ENCODE measurements at places on chromosomes 5 and 9. TPM values are rescaled to one million over a fixed set of nuclear protein-coding genes. Genes with fewer than 3 reads are reported as not detected.
A peak's percentile ranks its signal among the peaks of the same experiment; 100 is the strongest.

DNA sequence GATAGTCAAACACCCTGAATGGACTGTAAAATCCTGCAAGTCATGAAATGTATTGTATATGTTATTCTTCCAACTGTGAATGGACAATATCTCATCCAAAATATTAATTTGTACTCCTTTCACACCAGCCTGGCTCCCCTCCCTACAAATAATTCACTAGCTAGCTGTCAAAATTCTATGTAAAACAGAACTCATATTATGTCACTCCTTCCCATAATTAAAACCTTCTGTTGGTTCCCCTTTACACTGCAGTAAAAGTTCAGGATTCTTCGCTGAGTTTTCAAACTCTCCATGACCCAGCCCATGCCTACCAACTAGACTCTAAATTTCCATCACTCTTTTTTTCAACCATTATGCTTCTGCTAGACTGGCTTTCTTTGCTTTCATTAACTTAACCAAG, 857.1 kb downstream of the TAF11L14 start:
- no peak for ATAC-seq

DNA sequence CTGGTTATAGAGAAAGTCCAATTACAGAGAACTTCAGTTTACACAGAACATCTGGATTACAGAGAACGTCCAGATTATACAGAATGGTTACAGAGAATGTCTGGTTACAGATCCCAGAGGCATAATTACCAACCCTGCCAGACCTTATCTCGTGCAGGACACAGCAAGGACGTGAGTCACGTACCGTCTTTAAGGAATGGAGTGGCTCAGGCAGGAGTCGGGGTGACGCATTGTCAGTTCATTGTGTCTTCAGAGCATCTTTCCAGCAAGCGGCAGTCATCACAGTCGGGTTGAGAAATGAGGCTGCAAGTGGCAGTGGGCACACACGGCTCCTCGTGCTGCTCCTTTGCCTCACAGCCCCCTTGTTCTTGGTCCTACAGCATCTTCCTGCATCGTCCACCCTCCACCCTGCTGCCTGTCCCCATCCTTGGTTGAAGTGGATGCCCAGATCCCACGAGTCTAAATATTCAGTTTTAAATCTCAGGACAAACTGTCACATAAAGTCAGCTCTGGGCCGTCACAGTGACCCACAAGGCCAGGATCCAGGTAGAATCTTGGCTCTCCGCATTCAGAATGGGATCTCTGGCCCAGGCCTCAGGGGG, 30.0 kb upstream of the SLC6A19 start:
- ATAC-seq: no peak

- peak; percentile 23 for ATAC-seq
Measured at GRCh38 chr9:22009506-22009867, 382 bp upstream of the CDKN2B start.

GRCh38 chr5:112866739-112867138, 5.7 kb downstream of the SRP19 start:
- ATAC-seq: no peak

DNA sequence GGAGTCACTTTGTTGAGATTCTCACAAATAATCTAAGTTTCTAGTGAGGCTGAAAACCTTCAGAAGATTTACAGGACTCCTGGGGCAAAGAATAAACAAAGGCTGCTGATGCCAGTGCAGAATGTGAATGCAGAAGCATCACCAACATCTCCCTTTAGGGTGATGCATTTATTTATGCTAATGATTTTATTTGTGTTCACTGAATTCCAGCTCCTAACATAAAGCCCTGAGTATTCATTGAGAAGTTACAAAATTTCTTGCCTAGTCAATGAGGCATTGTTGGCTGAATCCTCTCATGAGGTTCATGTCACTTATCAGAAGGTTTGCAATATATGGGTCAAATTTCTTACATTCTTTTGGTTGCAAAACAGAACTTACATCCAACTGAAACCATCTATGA, 70.0 kb downstream of the GRIN3A start:
- ATAC-seq: no peak

- no peak for ATAC-seq
Measured at GRCh38 chr5:4374866-4375265, 765.3 kb upstream of the ADAMTS16 start.

DNA sequence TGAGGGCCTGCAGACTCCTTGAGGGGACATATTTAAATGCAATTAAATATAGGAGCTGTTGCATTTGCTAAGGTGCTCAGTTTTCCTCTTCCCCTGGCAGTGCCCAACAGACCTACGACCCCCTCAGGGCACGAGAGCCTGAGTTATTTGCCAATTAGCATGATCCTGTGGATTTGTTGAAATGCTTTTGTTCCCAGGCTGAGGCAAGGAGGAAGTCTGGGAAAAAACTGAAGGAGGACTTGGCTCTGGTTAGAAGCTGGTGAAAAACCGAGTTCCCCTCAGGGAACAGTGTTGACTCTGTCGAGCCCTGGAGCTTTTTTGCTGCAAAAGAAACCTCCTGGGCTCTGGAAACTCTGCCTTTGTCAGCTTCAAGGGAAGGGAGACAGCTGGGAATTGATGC, 103.6 kb upstream of the SHB start:
- ATAC-seq: no peak

DNA sequence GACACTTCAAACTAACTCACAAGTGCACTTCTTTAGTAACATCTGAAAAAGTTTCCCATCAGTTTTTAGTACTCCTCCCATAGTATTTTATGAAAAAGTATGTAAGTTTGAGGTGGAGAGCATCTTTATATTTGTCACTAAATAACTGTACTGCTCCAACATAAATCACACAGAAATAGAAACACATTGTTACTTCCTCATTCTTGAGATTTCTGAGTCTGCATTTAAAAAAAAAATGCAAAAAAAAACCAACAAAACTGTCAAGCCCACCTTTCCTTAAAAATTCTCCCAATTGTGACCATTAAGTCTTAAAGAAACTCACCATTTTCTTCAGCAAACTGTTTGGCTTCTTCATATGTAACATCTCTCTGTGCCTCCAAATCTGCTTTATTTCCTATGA, 18.7 kb downstream of the RAB14 start:
- no peak for ATAC-seq

DNA sequence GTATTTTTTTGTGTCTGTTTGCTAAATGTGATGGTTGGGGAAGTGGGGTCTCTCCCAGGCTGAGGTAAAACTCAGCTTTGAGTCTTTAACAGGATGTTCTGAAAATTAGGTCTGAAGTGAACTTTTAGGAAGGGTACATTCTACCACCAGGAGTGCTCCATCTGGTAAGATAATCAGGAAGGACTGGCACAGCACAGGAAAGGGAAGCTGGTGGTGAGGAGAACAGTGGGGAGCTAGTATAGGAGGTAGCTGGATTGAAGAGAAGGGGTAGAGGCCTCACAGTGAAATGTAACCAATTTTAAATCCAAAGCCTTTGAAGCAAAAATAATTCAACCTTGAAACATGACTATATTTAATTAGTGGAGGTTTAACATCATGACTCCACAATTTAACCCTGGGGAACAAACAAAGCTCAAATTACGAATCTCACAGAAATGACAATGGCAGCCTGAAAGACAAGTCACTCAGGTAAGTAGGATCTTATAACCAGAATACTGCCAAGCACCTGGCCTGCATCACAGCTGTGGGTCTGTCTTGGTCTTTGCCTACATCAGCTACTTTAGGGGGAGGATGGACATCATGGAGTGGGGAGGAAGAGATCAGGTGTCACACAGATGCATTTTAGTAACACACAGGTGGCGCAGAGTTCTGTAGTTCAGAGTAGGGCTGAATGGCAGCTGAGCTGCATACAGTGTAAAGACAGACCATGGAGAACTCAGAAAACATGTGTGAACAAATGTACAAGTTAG, 445.3 kb downstream of the DMRT2 start:
- no peak for ATAC-seq

DNA sequence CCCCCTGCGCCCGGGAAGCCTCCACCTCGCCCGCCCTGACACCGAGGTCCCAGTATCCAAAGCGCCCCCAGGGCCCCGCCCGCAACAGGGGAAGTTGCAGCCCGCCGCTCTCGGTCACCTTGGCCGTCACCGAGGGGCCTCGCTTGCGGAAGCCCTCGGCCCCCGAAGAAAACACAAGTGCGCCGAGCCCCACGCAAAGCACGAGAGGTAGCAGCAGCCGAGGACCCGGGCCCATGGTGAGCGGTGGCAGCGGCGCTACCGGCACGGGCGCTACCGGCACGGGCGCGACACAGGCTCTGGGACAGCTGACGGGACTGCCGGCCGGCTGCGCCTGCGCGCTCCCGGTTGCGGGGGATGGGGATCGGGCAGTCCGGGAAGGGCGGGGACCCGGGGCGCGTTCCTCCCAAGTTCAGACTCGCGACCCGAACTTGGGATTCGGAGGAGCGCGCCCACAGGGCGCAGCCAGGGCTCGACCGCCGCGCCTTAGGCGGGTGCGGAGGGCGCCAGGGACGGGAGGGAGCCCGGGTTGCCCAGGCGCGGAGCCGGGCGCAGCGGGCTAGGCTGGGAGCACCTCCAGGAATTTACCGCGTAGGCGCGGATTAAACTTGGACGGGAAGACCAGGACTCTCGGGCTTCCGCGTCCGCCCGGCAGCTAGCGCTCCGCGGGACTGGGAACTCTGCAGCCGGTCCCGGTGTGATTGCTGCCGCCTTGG, at the start of gene PPIC:
Gene PPIC (minus strand): TSS at position 335 of the 713 bp plus-strand sequence. CDS start 100 bp downstream, at position 235.
- ATAC-seq: peak; percentile 91

- no peak for ATAC-seq
Measured at GRCh38 chr5:41787265-41787664, 83.0 kb downstream of the OXCT1 start.

DNA sequence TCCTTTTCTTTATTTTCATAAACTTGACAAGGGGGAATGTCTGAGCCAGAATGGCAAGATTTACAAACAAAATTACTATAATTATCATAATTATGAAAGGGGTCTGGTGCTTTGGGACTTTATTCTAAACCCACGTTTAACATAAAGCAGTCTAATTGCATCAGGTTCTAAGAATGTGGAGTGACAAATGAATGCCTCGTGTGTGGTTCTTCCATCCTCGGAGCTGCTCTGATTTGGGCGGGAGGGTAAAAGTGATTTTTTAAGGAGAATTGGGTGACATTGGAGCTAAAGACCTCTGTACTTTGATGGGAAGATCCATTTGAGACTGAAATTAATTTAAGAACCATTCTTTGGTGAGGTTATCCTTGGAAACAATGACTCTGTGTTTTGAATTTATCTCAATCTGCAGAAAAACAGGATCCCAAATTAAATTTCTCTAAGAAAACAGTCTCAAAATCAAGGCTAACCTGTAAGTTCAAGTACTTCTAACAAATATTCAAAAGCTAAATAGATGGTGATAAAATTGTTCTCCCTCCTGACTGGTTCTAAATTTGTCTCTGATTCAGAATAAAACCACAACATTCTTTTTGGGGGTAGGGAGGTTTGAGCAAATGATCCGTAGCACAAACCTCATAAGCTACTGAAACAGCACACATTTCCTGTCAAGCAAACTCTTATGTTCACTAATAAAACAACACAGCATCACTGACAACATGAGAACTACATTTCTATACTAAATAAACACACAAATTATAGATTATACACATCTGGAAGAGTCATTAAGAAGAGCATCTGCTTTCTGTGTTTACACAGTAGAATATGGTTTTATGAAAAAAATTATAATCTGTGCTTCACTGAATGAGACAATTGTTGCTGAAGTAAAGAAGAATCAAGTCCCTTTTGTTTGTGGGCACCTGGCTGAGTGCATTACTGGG, 85.5 kb downstream of the DCP2 start:
- no peak for ATAC-seq

DNA sequence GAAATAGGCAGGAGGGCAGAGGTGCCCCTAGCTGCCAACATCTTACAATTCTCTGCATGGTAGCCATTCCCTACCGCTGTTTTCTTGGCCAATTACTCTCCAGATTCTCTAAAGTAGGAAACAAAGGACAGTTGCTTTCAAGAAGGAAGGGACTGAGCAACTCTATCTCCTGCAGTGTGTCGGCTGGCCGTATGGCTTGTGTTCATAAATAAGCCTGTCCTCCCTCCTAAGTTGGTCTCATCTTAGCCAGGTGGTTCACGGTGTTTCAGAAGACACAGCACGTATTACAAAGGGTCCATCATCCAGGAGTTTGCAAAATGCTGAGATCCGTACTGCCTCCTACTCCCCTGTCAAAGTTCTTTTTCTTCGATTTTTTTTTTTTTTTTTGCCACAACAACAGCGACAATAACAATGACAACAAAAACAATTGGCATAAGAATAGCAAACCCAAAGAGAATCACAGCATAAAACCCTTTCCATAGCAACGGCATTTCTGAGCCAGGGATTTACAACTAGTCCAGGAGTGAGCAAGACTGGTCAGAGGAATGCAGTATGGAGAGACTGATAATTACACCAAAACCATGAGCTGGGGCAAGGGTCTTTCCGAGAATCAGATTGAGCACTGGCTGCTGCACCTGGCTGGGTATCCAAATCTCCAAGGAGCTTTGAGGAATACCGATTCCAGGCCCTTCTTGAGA, 212.8 kb downstream of the SLIT3 start:
- no peak for ATAC-seq

DNA sequence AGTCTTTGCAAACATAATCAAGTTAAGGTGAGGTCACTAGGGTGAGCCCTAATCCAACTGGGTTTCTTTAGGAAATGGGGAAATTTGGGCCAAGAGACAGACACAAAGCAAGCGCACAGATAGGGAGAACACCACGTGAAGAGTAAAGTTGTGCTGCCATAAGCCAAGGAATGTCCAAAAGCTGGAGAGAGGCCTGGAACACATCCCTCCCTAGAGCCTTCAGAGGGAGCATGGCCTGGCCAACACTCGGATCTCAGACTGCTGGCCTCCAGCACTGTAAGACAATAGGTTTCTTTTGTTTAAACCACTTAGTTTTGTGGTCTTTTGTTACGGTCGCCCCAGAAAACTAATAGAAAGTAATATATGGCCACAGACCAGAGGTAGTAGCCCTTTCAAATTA, 8.1 kb upstream of the ROR2 start:
- ATAC-seq: no peak

DNA sequence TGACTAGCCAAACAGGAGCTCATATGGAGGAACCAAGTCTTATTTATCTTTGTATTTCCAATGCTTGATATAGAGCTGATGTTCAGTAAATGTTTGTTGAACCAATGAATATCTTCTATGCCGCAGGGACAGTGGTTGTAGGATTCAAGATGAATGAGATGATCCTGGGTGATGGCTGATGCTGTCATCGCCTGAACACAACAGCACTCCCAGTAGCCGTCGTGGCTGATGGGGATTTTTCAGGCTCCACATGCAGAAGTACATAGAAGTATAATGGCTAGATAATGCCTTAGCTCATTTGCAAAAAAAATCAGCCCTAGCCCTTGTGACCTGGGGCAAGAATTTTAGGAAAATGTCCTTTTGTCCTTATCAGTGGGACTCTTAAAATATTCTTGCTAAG, 69.0 kb upstream of the OR13F1 start:
- ATAC-seq: no peak

- no peak for ATAC-seq
Measured at GRCh38 chr9:126591083-126591482, 22.6 kb upstream of the LMX1B start.

The ADAMTS2 gene
- 3.5 TPM for total RNA-seq

The BARHL1 gene
- total RNA-seq: not detected

The F2RL2 gene
- total RNA-seq: 0.20 TPM

The OR1Q1 gene
- total RNA-seq: not detected

The PCDHB3 gene
- 0.52 TPM for total RNA-seq

The MRPL22 gene
- 43.7 TPM for total RNA-seq

The INSYN2B gene
- not detected for total RNA-seq
